ENCODE measurements at places on chromosomes 7 and 10.

DNA sequence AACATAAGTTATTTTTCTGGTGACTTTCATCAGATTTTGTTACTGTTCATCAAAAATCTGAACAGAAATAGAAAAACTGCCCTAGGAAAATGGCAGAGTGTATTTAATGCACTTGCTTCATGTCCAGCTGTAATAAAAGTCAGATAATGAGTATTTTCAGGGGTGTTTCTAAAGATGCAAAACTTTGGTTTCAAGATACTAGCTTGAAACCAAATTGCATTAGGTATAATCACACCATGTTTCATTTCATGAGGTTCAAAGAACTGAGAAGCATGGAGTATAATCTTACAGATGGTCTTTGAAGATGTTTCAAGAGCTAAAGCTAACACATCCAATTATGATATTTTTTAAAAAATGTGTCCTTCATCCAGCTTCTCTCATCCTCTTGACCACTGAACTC is 128.9 kb downstream of the NRCAM start:
- no peak for DNase-seq

DNA sequence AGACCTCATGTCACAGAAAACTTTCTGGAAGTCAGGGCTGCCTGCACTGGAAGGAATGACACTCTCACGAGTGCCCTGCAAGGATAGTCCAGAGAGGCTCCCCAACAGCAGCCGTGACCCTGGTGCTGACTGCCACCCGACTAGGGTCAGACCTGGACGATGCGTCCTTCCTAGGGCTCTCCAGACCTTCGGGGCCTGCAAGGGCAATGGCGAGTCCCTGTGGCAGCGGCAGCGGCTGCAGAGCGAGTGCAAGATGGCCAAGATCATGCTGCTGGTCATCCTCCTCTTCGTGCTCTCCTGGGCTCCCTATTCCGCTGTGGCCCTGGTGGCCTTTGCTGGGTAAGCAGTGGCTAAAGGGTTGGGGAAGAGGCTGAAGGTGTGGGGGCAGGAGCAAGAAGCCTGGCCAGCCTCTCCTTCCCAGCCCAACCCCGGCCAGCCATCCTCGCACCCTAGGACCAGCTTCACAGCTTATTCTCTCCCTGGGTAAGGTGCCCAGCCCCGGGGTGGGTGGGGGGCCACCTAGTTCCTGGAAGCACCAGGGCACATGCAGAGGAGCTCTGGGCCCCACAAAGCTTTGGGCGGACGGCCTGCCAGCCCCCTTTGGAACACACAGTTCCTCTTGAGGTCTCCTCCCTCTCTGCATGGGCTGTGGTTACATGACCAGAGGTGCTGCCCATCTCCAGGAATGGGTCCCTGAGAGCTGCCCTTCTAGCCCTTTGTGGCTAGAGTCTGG is 5.5 kb downstream of the OPN4 start:
- no peak for DNase-seq

- no peak for DNase-seq
Observed at GRCh38 chr10:117112220-117112619, 25.9 kb downstream of the VAX1 start.

- DNase-seq, result no peak
Observed at GRCh38 chr7:107090457-107090856, 46.0 kb downstream of the PRKAR2B start.

DNA sequence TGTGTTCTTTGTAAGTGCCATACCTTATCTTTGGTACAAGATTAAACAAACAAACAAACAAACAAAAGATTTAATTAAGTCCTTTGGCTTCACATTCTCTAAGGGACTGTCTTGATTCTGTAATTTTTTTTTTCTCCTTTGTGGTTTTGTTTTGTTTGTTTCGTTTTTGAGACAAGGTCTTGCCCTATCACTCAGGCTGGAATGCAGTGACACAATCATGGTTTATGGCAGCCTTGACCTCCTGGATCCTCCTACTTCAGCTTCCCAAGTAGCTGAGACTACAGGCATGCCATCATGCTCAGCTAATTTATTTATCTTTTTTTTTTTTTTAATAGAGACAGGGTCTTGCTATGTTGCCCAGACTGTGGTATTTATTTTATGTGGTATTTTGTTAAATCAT is 165.8 kb downstream of the LRRC4 start:
- no peak for DNase-seq

DNA sequence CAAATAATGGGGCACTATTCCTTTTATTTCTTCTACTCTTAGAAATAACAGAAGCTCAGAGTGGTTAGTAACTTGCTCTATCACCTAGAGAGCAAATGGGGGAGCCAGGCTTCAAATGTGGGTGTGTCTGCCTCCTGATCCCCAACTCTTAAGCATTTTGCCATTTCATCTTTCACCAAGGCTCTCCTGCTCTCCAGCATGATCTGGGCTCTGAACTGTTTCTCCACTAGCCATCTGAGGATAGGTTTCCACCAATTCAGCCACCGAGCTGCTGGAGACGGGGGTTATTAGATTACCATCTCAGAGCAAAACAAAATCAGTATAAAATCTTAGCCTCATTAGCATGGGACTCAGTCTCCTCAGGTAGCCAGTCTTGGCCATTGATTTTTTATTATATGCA is 20.2 kb upstream of the VAX1 start:
- DNase-seq, result no peak

DNA sequence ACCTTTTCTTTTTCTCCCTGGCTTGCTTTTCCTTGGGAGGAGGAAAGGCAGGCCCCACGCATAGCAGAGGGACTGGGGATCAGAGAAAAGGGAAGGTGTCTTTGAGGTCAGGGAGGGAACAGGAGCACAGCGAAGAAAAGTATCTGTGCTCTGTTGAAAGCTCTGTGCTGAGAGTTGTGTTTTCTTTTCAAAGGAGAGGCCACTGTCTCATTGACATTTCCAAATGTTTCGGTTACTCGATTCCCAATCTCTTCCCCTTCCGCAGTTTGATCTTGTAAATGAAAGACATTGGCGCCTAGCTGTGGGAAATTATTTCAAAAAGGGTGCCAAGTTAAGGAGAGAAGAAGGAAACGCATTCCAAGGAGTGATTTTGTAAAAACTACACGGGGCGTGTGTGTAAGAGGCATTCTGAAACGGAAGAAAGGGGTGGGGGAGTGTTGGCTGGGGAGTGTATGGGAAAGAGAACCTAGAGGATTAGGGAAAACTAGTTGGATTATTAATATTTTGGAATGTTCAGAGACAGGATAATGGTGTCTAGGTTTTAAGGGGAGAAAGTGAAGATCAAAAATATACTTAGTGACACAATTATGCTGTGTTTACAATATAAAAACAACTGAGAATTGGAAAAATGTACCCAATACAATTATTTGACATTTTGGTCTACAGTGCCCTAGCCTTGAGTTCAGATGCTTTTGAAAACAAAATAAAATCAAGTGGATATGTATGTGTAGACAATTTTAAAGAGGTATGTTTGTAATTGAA is 708 bp downstream of the KLHDC10 start:
- no peak for DNase-seq

- no peak for DNase-seq
Observed at GRCh38 chr7:7272294-7272693, 90.0 kb downstream of the C1GALT1 start.

DNA sequence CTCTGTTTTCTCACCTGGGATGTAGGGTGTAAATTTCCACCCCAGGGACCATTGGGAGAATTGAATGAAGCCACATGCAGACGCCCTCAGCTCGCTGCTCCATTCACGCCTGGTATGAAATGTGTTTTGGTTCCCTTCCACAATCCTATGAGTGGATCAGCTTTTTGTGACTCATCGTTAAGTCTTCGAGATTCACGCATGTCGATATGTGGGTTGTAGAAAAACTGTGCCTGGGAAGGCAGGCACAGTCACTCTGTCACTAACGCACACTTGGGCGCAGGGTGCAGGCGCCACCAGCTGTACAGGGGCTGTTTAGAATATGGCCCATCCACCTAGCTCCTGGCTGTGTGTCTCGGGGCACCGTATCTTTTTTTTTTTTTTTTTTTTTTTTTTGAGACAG is 64.2 kb upstream of the SH2B2 start:
- no peak for DNase-seq

DNA sequence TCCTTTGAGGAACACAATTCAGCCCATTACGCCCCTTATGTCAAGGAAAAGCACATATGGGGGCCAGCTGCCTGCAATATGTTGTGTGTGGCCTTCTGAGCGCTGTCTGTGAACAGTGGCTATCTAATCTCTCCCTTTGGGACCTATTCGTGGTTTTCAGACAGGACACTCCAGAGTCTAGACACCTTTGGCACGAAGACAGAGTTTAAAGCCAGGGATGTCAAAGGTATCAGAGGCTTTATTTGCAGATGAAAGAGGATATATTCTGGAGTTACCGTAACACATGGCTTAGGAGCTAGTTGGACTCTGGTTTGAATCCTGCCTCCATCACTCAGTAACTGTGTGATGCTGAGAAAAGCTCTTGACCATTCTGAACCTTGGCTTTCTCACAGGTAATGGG is 14.8 kb upstream of the EEPD1 start:
- DNase-seq, result no peak

GRCh38 chr10:70510453-70510852 is 31.9 kb downstream of the PALD1 start:
- DNase-seq, result no peak

GRCh38 chr10:6774406-6774805 is 194.3 kb upstream of the PRKCQ start:
- DNase-seq, result no peak

GRCh38 chr7:55594414-55594813 is 22.1 kb upstream of the VOPP1 start:
- DNase-seq, result no peak

DNA sequence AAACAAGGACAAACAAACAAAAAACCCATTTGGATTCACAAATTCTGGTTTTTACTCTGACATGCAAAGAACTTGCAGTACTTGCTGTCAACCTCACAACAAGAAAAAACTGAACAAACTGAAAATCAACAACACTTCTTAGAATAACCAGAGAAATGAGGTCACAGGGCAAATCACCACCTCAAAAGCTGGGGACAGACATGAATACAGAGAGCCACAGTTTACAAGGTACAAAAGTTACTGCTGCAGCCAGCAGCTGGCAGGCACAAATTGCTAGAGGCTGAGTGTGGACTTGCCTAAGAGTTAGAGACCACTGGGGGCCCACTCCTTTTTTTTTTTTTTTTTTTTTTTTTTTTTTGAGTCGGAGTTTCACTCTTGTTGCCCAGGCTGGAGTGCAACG is 15.0 kb upstream of the RNF32 start:
- no peak for DNase-seq

- no peak for DNase-seq
Observed at GRCh38 chr10:133441780-133442179, 12.0 kb upstream of the SCART1 start.

GRCh38 chr10:26557641-26558014 is 119.5 kb downstream of the APBB1IP start:
- DNase-seq, result no peak

GRCh38 chr7:11297764-11298163 is 324.1 kb downstream of the PHF14 start:
- DNase-seq, result no peak

- DNase-seq, result no peak
Observed at GRCh38 chr10:124517931-124518330, 56.3 kb downstream of the LHPP start.

GRCh38 chr10:117257721-117258120 is 16.8 kb downstream of the SLC18A2 start:
- no peak for DNase-seq

DNA sequence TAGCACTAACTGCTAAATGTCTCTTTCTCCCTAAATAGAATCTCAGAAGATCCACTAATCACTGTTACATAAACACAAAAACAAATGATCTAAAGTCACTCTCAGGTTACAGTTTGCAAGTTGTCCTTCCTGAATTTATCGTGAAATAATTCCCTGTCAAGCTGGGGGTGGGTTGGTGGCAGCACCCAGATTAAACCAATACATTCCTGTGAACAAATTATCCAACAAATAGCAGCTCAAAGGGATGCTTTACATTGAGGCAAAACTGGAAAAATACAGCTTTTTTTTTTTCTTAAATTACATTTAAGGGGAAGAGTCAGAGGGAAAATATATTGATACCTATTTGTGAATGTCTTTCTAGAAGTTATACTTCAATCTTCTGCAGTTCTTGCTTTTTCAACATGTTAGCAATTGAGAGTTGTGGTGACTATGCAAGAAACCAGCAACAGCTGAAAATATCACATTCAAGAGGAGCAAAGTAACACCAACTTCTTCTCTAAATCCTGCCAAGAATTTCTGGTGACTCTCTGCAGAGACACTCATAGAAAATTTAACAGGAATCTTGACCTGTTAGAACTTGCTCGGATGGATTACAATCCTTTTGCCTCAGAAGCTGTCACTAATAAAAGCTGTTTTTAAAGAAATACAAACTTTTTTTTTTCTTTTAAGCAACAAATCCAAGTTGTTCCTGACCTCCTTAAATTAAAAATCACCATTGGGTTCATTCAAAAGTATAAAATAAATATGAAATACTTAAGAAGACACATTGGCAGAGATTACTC is 18.9 kb downstream of the LMOD2 start:
- no peak for DNase-seq

DNA sequence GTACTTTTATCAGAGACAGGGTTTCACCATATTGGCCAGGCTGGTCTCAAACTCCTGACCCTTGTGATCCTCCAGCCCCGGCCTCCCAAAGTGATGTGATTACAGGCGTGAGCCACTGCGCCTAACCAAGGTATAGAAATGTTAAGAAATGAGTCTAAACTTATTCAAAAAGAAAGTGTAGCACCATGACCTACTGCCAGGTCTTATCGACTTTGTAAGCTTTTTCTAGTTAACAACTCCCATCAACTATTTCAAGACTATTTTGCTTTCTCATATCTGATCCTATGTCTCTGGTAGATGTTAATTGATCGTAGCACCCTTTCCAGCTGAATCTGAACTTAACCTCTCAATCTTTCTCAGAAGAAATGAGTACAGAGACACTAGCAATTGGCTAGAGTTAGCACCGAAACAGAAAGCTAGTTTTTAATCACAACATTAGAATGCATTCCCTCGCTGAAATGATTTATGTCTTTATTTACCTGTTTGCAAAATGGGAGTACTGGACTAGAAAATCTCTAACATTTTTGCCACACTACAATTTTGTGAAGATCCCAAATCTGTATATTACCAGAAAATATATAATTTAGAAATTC is 114.0 kb upstream of the HGF start:
- no peak for DNase-seq
